ENCODE measurements at places on chromosomes 1 and 21. TPM values are rescaled to one million over a fixed set of nuclear protein-coding genes. Genes with fewer than 3 reads are reported as not detected.

The SON gene
- 131 TPM for total RNA-seq

The COP1 gene
- total RNA-seq: 43.1 TPM

The TRAF3IP3 gene
- total RNA-seq: not detected

The SPATA1 gene
- total RNA-seq: 1.7 TPM

The IFI44 gene
- 28.9 TPM for total RNA-seq

The KIF17 gene
- total RNA-seq: 1.3 TPM

The ADAMTS5 gene
- 3.9 TPM for total RNA-seq

The EVI5 gene
- 40.1 TPM for total RNA-seq

The TMEM240 gene
- 4.9 TPM for total RNA-seq

The C8A gene
- not detected for total RNA-seq

The TFF2 gene
- total RNA-seq: not detected

The DOCK7 gene
- 92.5 TPM for total RNA-seq

The GNG12 gene
- total RNA-seq: 103 TPM

The LCE1D gene
- not detected for total RNA-seq

The PTGFR gene
- 32.7 TPM for total RNA-seq

The GPATCH3 gene
- 10.8 TPM for total RNA-seq

The BSND gene
- total RNA-seq: not detected

The CRABP2 gene
- total RNA-seq: 70.4 TPM

The IFNLR1 gene
- under 0.01 TPM for total RNA-seq

The AK5 gene
- 21.6 TPM for total RNA-seq

The OR2W3 gene
- not detected for total RNA-seq

The JMJD4 gene
- 26.7 TPM for total RNA-seq

The SPATA45 gene
- 0.51 TPM for total RNA-seq

All from fibroblast of lung (primary cell).